WTC11 (cell line): ENCODE measurements at places on chromosomes 7 and 10. TPM values are rescaled to one million over a fixed set of nuclear protein-coding genes. Genes with fewer than 3 reads are reported as not detected.

DNA sequence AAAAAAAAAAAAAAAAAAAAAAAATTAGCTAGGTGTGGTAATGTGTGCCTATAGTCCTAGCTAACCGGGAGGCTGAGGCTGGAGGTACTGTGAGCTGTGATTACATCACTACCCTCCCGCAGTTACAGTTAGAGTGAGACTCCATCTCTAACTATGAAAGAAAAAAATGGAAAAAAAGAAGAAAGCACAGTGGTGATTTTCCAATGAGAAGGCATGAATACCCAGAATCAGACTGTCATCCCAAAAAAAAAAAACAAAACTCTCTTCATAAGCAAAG is 269.9 kb upstream of the MKLN1 start:
- DNase-seq = no peak

DNA sequence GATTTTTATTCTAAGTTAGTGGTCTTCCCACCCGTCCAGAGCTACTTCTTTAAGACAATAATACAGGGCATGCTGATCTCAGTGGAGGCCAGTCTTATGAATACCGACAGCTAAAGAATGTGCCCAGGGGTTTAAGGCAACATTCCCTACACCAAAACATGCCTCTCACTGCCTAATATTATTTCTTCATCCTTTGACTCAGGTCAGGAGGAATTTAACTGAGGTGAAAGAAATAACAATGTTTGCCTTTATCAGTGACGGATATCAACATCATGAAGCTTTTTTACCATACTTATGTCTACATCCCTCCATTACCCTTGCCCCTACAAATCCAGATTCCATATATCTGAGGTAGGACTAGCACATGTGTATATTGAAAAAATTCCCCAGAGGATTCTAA is 33.3 kb upstream of the TES start:
- no peak for DNase-seq

DNA sequence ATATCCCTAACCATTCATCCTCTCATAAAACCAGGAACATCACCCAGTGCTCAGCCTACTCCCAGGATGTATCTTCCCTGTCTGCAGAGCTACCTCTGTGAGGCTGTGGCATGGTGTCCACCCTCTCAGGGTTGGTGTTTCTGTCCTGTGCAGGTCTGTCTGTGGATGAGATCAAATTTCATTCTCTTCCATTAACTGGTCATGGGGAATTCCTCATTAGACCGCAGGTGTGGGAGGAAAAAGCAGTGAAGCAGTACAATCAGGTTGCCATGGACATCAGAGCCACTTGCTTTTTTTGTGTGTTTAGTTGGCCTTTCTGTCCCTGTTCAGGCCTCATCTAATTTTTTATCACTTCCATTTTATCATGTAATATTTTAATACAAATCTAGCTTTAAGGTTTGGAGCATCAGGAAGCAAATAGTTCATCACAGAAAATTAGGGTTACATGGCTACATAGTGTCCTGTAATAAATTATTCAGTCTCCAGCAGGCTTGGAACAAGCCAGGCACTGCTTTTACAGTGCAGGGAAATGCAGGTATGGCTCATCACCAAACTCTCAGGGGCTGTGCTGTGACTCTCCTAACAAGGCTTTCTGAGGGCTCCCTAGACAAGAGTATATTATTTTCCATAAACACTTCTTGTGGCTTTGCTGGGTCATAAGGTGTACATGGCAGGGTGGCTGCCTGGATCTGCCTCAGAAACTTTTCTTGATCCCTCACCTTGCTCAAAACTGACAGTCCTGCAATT is 594.9 kb upstream of the IGFBP3 start:
- DNase-seq = no peak

DNA sequence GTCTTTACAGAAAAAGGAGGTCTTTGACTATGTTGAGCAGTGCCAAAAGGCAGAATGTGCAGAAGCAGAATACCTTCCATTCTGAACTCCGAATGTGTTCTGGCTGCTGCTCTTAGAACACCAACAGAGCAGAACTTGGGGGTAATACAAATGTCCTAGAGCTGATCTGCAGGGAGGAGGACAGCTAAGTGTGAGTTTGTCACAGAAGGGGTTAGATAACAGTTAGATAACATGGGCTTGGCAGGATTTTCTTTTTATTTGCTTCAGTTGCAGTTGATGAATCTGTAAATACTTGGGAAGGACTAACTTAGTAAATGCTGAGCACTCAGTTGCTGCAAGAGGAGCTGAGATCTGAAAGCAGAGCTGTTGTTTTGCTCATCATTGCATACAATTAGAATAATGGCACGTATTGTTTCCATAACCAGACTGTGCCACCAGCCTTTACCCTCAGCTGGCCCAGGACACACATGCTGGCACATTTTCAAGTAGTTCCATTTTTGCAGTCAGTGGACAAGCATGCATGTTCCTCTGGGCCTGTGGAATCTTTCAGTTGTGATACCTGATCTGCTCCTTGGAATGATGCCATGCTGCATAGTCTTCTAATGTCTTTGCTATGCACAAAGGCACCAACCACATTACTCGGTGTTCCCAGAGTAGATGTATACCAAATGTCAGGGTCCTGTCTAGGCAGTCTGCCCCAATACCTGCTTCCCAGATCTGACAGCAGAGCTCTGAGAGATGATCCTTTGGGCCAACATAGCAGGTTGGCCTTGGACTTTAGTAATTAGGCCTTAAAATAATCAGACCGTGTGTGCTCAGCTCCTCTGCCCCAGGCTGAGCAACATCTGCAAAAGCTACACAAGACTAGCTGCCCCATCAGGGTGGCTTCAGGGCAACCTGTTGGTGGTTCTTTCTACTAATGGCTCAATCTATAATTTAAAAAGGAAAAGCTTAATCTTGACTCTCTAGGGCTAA is 55.7 kb downstream of the GSDME start:
- DNase-seq = no peak

GRCh38 chr7:74599244-74599643 is 58.3 kb upstream of the GTF2I start:
- DNase-seq = no peak

GRCh38 chr7:28986765-28987110 is 28.6 kb upstream of the TRIL start:
- no peak for DNase-seq

GRCh38 chr10:123357421-123357930 is 203.3 kb downstream of the BUB3 start:
- no peak for DNase-seq

- DNase-seq = no peak
Observed at GRCh38 chr10:50540826-50541122, 83.0 kb downstream of the SGMS1 start.

GRCh38 chr7:9148687-9149086 is 715.3 kb downstream of the NXPH1 start:
- no peak for DNase-seq

GRCh38 chr10:10092581-10092980 is 925.1 kb upstream of the CELF2 start:
- peak; percentile 11 for DNase-seq

DNA sequence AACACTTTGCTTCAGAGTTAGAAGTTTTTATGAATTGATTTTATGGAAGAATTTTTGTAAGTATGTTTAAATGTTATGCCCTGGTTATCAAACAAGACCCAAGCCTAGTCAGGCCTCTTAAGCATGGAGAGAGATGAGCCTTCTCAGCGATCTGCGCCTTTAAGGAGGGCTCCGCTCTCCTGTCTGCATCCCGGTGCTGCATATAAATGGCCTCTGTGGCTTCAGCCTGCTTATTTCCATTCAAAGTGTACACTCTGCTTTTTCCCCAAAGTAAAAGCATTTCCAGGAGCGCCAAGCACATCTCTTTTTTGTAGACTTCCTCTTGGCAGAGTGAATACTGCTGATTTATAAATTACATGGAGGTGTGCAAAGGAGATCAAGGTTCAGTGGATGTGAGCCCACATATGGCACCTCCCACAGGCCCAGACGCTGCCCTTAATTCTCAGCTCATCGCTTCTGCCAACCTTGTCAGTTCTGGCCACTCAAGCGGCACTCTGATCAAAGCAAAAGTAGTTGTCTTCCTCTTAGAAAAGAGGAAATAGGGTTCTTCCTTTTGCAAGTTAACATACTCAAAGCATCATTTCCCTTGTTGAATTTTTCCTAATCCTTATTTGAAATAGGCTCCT is 70.0 kb upstream of the SFMBT2 start:
- DNase-seq = no peak

DNA sequence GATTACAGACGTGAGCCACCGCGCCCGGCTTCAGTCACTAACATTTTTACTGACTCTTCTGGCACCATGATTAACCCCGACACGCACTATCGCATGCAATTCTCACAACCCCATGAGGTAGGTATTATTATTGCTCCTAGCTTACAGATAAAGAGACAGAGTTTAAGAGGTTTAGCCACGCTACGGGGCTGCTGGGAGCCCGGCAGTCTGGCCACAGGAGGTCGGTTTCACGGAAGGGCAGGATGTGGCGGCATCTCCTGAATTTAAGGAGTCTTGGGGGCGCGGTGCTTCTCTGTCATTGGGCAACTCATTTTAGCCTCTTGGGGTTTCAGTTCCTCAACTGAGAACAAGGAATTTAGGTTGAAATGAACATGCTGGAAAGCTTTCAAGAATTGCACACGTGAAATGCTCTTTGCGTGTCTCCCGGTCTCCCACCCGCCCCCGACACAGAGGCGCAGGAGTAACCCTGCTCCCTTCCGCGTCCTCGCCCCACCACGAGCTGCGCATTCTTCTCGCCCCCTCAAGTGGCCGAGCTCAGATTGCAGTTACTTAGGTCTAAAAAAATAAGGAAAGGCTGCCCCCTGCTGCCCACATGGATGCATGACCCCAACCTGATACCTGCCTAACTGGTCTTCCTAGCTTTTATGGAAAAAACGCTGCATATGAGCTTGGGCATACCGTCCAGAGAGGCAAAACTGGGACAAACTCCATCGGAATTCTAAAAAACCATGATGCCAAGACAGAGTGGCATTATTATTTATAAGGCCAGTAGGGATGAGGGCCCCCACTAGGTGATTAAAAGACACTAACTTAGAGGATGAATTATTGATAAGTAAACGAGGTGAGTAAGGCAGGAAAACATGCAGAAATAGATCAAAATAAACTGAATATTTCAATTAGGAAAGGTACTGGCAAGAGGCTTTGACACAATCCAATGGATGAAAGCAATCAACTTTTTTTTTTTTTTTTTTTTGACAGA is 12.4 kb downstream of the PRSS2 start:
- peak; percentile 91 for DNase-seq

DYDC2 gene
- 1.9 to 3.3 TPM (median 2.4 TPM) in 3 replicates for total RNA-seq

MSANTD7 gene
- total RNA-seq = 13.9 to 14.6 TPM (median 14.3 TPM) in 3 replicates

BLNK gene
- not detected in 3 replicates for total RNA-seq

TLX1 gene
- 2.1 to 4.6 TPM (median 2.3 TPM) in 3 replicates for total RNA-seq

EPO gene
- 0.63 to 0.76 TPM (median 0.66 TPM) in 3 replicates for total RNA-seq

SORBS1 gene
- total RNA-seq = 33.8 to 39.9 TPM (median 34.3 TPM) in 3 replicates

ENKUR gene
- not detected in 3 replicates for total RNA-seq
